ENCODE measurements at places on chromosomes 7 and 10.

- DNase-seq, result no peak
Observed at GRCh38 chr7:43124388-43124787, 11.9 kb downstream of the HECW1 start.

GRCh38 chr10:12784646-12785045, 216.9 kb downstream of the CCDC3 start:
- no peak for DNase-seq

GRCh38 chr7:81534996-81535395, 234.9 kb downstream of the HGF start:
- DNase-seq, result no peak

- no peak for DNase-seq
Observed at GRCh38 chr10:132229834-132230556, 43.2 kb downstream of the DPYSL4 start.

DNA sequence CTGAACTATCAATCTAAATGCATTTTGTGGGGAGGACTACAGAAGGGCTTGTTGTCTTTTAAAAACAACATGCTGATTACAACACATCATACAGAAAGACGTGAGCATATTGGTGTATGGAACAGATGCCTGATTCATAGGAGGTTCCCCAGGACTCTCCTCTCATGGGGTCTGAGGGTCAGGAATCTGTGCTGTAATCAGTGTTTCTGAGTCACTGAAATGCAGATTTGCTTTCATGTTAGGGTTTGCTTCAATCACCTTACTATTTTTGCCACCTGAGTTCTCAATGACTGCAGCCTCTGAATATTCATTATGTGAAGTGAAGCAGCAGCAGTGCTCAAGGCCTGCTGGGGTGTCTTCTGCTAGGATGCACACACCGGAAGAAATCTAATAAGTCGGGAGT, 550 bp upstream of the ANK3 start:
- DNase-seq, result no peak

- no peak for DNase-seq
Observed at GRCh38 chr7:139131601-139132041, 22.1 kb upstream of the ZC3HAV1 start.

DNA sequence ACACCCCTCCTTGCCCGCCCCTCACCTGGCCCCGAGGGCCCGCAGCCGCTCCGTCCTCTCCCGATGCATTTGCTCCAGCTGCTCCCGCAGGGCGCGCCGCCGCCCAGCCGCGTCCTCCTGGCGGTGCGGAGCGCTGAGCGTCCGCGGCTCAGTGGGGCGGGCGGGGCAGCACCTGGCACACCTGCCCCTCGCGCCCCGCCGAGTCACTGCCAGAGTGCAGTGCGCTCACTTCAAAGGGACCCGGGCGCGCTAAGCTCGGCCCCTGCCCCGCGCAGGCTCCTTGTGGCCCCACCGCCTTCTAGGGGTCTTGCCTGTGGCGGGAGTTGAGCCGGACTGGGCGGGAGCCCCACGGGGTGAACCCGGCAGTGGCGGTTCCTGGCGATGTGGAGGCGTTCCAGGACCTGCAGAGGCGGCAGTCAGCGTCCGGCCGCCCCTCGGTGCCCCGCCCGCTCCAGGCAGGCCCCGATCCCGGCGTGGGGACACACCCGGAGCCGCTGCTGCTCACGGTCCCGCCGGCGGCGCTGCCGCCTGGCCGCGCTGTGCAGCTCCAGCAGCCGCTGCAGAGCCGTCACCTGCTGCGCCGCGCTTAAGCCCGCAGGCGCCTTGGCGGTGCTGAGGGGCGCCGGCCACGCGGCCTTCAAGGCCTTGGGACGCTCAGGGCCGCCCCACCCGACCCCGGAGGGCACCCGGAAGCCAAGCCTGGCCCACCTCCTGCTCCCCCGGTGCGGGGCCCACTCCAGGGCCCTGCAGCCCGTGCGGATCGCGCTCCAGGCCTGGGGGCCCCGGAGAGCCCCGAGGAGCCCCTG, 6.7 kb downstream of the ATP6V1F start:
- DNase-seq, result no peak

DNA sequence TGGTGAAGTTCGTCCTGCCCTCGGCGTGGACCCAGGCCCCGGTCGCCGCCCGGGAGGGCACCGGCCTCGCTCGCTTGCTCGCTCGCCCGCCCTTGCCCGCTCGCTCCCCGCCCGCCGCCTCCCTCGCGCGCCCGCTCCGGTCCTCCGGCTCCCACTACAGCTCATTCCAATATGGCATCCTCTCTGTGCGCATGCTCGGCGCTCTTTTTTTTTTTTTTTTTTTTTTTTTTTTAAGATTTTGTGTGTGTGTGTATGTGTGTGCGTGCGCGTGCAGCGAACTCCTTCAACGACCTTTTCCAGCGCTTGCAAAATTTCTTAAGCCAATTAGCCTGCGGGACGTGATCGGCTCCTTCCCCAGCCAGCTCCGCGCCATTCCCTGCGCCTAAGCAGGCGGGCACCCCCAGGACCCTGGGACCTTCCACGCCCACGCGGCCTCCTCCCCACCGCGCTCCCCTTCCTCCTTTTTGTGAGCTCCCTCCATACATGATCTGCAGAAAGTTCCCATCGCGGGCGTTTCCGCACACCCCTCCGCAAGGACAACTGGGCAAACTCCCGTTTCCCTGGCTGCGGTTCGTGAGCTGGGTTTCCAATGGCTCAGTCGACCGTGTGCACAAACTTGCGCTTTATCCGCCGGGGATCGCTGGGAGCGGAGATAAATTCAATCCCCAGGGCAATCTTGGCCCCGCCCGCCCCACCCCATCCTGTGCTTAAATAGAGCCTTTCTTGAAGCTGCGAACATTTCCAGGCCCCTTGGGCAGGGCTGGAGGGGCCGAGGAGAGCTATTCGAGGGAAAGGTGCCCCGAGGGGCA, at the start of gene SFMBT2:
TSS of gene SFMBT2 (minus strand) at position 173 of the 809 bp plus-strand sequence. CDS start 29,136 bp downstream, outside the sequence.
- no peak for DNase-seq

GRCh38 chr7:20738518-20739481, 47.9 kb downstream of the SP8 start:
- no peak for DNase-seq

DNA sequence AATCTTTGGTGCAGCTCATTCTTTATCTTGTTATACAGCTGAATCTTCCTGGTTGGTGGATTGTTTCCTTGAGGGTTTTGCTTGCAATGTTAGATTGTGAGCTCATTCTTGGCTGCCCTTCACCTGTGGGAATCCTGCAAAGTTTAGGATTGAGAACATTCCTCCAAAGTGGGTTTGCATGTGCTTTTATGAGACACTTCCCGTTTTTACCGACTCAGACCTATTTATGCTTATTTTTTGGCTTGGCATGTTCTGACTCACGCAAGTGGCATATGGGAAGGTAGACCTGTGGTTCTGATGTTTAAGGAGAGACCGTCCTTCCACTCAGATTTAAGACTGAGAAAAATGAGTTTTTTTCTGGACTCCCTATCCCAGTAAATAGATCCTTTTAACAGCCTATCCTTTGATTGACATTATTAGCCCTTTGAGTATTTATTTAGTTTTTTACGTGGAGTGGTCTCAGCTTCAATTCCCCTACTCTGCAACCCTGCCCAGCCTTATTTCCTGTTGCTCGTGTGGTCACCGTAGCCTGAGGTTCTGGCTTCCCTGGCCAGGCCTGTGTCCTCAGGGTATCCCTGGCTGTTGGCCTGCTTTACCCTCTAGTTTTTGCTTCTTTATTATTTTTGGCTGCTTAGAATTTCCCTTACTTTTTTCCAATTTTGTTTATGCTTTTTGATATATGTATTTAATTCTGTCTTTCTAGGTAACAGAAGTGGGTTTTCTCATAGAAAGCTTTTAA, 13.4 kb upstream of the PRF1 start:
- DNase-seq, result no peak

- DNase-seq, result no peak
Observed at GRCh38 chr10:3875842-3876235, 90.8 kb upstream of the KLF6 start.

GRCh38 chr10:33534416-33534815, 199.9 kb upstream of the NRP1 start:
- DNase-seq, result no peak

GRCh38 chr7:98034081-98035035, 44.4 kb upstream of the OCM2 start:
- no peak for DNase-seq

DNA sequence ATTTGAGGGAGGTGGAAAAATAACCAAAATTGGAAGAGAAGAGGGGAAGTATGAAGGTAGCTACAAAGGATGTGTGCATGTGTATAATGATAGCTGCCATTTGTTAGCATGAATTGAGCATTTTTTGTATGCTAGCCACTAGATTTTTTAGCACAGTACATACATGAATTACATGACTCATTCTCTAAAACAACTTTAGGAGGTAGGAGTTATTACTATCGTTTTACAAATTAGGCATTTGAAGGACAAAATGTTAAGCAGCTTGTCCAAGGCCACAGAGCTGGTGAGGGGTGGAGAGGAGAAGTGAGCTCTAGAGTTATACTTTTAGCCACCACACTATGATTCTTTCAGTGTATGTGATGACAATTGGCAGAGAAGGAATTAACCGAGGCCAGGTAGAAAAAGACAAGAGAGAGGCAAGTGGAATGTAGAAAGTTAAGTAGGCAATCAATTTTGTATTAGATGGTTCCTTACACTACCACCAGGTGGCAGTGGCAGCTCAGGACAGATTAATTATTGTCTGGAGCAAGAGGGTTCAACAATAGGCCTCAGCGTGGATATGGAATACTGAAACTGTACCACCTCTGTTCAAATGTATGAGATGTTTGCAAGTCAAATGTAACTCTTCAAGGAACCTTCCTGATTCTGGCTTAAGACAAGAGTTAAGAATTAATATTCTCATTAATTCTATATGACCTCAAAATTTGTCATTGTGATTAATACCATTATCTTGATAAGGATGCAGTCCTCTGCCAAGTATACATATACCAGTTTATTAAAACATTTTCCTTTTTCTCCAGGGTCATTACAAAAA, 128.0 kb downstream of the MBL2 start:
- DNase-seq, result no peak

DNA sequence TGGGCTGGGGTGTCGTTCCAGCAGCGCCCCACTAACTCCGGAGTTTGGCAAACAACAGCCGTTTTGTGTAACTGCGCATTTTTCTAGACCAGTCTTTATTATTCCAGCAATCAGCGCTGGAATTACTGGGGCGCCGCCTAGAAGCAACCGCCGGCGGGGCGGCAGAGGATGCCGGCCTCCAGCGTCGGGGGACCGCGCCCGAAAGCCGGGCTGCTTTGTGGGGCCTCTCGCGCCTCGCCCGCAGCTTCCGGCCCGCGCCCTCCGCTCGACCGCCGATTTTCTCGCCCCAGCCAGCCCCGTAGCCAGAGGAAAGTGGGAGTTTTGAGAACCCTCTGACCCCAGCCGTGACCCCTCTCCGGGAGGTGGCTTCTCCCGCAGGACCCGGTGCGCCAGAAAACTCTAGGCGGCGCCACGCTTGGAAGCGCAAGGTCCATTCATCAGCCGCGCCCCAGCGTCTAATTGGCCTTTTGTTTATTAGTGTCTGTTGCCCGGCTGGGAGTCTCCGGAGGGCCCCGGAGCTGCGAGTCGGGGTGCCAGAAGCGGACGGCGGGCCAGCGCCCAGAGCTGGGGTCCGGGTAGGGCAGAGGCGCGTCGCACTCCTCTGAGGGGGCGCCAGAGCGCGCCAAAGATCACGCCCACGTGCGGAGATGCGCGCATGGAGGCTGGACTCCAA, 10.7 kb downstream of the EMX2 start:
- no peak for DNase-seq

- DNase-seq, result no peak
Observed at GRCh38 chr10:95513008-95513589, 48.1 kb downstream of the SORBS1 start.

GRCh38 chr7:78406531-78406930, 608.0 kb downstream of the PHTF2 start:
- no peak for DNase-seq

DNA sequence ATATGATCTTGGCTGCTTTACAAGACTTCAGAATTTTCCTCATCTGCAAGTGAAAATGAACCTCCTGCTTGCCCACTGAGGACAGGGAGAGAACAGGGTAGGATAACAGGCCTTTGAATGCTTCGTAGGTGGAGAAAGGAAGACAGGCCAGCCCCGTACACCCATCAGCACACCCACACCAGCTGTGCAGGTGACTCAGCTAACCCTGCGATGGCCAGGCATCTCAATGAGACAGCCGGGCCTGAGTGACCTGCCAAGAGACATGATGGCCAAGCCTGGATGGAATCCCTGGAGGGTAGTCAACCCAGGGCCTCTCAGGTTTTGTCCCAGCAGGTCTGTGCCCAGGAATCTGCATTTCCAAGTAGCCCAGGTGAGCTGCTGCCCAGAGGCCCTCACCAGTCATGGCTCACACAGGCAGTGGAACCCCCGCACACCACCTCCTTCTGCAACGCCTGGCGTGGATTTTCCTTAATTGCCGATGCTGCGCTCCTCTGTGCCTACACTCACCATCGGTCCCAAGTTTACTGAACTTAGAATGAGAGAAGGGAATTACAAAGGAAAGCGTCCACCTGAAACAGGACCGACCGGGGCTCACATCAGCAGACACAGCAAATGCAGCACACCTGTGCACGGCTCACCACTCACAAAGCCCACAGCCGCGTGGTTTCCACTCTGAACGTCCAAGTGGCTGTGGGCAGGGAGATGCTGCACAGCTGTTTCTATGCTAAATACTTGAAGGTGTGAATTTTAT, 163.7 kb downstream of the DIP2C start:
- no peak for DNase-seq

DNA sequence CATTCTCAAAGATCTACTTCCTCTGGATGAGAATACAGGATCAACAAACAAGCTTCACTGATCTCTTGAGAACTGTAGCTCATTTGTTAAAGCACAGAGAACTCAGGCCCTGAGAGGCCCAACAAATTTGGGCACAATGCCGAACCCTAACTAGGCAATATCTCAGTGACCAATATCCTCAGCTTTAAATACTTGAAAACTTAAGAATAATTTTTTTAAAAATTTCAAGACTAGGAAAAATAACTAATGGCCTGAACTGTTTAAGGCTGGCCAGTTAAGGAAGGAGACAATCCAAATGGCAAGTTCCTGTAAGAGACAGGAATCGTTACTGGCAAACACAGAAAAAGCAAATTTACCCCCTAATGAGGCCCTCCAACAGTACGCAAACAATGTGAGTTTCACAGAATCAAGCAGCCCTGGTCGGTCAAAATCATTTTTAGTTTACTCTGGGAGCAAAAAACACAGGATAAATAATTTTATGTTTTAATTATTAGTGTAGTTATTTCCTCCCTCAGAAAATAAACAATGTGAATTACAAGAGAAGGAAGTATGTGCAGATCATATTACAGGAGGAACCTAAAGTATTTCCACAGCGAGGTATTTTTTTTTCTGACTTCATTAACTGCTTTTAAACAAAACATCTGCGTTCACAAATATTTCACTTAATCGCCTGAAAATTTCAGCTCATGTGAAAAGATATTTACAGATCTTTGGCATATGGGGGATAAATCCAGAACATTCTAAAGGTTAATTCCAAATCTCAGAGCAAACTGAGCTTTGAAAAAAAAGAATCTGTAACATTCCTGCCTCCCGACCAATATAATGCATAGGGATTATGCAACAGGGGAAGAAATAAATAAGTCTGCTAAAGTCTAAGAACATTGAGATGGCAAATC, 39.5 kb downstream of the NT5C2 start:
- DNase-seq, result no peak

- no peak for DNase-seq
Observed at GRCh38 chr10:36802490-36803153, 322.8 kb upstream of the ANKRD30A start.

- no peak for DNase-seq
Observed at GRCh38 chr7:73652541-73652949, 15.1 kb upstream of the VPS37D start.
